Mucosa of descending colon (tissue), 3 donors: ENCODE measurements at places on chromosomes 3 and 15. TPM values are rescaled to one million over a fixed set of nuclear protein-coding genes. Genes with fewer than 3 reads are reported as not detected.

MORC1 gene
- not detected for total RNA-seq

DUOXA1 gene
- total RNA-seq: 1.6 TPM

SEMA5B gene
- 0.89 TPM for total RNA-seq

SMCO1 gene
- not detected for total RNA-seq

ABI3BP gene
- 13.5 TPM for total RNA-seq

- no peak for DNase-seq
Observed at GRCh38 chr3:87706176-87706575, 352.6 kb downstream of the CGGBP1 start.

CCDC39 gene
- 0.09 TPM for total RNA-seq

DNA sequence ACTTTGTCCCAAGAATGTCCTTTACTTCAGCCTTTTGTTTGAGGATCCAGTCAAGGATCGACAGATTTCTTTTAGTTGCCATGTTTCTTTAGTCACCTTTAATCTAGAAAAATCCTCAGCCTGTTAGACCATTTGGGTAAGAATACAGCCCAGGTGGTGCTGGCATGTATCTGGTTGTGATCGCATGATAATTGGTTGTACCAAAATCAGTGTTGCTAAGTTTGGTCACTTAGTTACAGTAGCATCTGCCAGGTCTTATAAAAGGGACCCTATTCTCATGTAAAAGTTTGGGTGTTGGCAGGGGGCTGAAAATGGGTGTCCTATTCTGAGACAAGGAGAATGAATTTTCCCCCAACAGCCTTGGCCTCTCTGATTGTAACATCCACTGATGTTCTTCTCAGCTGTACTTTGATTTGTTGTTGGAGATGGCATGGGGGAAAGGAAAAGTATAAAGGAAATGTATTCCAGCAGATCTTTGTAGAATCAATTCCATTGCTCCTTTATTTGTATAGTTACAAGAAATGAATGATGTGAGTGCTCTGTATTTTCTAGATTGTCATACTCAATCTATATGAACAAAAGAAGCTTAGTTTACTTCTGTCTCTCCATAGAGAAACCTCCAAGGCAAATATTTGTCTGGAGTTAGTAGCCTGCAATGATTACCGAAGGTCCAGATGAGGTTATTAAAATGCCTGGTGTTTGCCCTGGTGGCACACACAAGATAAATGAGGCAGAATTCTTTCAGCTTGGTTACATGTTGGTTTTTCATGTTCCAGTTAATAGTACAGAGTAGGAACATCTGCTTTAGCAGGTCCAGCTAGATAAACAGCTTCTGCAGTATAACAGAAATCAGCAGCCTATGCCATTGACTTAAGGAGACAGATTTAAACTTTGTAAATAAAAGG is 65.7 kb downstream of the CMTM8 start:
- DNase-seq: no peak

- no peak for DNase-seq
Observed at GRCh38 chr15:39304201-39304841, 276.6 kb upstream of the THBS1 start.

SCAP gene
- 151 TPM for total RNA-seq

GRCh38 chr3:147415874-147416273 is 6.7 kb downstream of the ZIC1 start:
- DNase-seq: no peak

GJD2 gene
- total RNA-seq: not detected

- DNase-seq: no peak
Observed at GRCh38 chr3:53856964-53857363, 10.6 kb downstream of the IL17RB start.

KCNMB2 gene
- total RNA-seq: 1.3 TPM
